ENCODE measurements at places on chromosomes 7 and 10. TPM values are rescaled to one million over a fixed set of nuclear protein-coding genes. Genes with fewer than 3 reads are reported as not detected.

The TUBAL3 gene
- 1.3 TPM for total RNA-seq

The OR2A42 gene
- total RNA-seq = not detected

DNA sequence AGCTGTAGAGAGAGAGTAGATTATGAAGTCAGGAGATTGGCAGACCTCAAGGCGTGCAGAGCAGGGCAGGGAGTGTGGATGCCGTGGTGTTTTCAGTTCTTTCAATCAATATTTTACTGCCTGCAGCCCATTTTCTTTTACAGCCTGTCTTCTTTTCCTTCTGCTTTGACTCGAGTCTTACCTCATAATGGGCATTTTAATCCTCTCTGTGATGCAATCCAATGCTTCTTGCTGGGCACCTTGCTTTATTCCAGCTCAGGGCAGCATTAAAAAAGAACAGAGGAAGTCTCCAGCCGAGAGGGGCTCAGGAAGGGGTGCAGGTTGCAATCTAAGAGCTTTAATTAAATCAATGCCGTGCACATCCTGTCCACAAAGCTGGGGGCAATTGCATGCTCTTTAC lies 839.0 kb downstream of the LRMDA start:
- no peaks in the 10 kb centered on the region for H3K27me3 ChIP-seq
- H3K4me1 ChIP-seq = no peaks in the 10 kb centered on the region
- no peaks in the 10 kb centered on the region for H3K36me3 ChIP-seq
- DNase-seq = no peak

The ANKRD7 gene
- total RNA-seq = 0.38 TPM

- H3K4me3 ChIP-seq = no peak overlapping the region
- no peak overlapping the region for H3K27ac ChIP-seq
- no peaks in the 10 kb centered on the region for H3K27me3 ChIP-seq
- H3K36me3 ChIP-seq = no peaks in the 10 kb centered on the region
- DNase-seq = no peak
These were observed 35.6 kb upstream of the ATP6V0A4 start for GRCh38 chr7:138833596-138833995.

Measured in thymus (tissue), 14 donors.